ENCODE measurements at places on chromosomes 1 and 21.

GRCh38 chr1:59008599-59009347 is 224.9 kb upstream of the JUN start:
- DNase-seq = no peak

DNA sequence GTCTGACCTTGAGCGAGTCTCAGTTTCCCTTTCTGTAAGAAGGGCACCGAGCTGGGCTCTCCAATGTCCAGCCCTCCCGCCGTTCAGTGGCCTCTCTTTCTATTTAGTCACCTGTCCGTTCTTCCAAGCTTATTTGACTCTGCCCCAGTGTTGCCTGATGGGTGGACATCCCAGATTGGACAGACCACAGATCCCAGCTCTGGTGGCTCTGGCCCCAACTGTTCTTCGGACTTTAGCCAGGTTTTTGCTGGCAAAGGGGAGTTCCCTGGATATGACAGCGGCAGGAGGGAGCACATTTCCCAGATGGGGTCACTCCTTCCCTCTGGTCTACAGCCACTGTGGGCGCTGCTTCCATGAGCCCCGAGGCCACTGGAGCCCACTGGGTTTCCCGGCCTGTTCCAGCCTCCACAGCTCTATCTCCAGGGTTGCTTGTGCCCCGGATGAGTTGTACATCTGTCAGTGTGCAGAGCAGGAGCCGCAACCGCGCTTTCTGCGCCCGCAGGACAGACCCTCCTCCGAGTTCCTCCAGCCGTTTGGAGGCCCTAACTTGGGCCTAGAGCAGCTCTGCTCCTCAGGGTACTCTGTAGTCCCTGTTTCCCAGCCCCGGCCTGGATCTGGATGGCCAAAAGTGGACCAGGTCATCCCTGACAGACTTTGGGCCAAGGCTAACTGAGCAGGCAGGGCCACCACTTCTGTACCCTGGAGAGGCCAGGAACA is 3.8 kb downstream of the DMBX1 start:
- no peak for DNase-seq

DNA sequence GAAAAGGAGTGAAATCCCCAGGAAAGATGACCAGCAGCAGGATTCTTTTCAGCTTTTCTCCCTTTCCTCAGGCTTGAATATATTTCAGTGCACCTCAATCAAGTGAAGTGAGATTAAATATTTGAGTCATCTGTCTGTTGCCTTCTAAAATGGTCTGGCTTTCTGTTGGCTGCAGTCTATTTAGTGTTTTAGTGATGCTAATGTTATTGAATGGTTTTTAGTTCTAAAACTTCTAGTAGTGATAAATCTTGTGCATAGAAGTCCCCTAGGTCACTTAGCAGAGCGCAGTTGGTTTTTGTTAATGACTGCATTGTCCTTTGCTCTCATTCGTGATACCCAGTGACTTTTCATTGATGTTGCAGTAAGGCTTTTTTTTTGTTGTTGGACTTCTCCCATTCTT is 53.5 kb downstream of the ITSN1 start:
- DNase-seq = no peak

GRCh38 chr1:43197343-43198127 is 25.4 kb downstream of the CFAP57 start:
- DNase-seq = no peak

GRCh38 chr1:61638296-61638695 is 86.6 kb downstream of the TM2D1 start:
- DNase-seq = no peak

DNA sequence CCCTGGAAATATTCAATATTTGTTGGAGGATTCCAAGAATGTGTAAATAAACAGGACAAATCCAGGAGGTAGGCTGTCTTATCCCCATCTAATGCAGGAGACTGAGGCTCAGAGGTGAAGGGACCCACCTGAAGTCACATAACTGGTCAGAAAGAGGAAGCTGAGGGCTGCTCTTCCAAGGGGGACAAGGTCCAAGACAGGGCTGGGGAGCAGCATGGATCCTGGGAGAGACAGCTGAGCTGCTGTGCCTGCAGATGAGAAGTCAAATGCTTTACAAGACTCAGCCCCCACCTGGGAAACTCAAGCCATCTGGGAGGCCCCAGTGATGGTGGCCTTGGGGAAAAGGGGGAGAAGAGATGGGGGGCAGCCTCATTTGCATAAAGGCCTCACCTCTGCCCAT is 224.4 kb downstream of the PTPRU start:
- DNase-seq = no peak

DNA sequence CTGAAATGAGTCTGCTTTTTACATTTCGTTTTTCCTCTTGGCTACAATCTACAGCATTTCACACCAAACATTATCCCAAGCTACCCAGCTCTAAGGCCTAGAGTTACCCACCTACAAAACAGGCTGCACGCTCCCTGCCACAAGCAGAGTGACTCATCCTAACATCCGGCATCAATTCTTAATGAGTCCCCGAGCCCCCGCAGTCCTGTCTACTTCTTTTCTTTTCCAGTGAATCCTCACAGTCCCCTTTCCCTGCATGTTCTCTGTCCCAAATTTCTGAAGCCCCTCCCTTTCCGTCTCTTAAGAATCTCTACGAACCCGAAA is 650 bp downstream of the PCNX2 start:
- peak; percentile 78 for DNase-seq

GRCh38 chr1:85146972-85147359 is 53.9 kb downstream of the SYDE2 start:
- no peak for DNase-seq

DNA sequence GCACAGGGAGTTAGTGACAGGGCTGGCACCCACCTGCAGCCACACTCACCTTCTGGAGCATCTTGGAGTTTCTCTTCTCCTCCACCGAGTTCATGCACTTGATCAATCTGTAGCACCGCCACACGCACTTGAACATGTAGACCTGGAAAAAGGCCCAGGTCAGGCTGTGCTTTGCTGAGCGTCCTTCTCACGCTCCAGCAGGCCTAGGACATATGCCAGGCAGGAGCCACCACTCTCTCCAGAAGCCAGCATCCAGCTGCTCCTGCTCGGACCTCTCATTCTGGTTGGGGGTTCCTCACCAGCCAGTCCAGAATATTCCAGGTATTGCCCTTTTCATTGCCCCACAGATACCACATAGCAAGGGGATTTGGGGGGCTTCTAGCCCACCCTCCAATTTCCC is 11.7 kb upstream of the MATN1 start:
- no peak for DNase-seq

GRCh38 chr1:1120866-1121591 is 5.1 kb upstream of the C1orf159 start:
- no peak for DNase-seq

- DNase-seq = peak; percentile 83
These were observed 205.4 kb downstream of the NFIA start for GRCh38 chr1:61287734-61288133.

GRCh38 chr1:203187304-203187685 is 791 bp upstream of the CHI3L1 start:
- no peak for DNase-seq

DNA sequence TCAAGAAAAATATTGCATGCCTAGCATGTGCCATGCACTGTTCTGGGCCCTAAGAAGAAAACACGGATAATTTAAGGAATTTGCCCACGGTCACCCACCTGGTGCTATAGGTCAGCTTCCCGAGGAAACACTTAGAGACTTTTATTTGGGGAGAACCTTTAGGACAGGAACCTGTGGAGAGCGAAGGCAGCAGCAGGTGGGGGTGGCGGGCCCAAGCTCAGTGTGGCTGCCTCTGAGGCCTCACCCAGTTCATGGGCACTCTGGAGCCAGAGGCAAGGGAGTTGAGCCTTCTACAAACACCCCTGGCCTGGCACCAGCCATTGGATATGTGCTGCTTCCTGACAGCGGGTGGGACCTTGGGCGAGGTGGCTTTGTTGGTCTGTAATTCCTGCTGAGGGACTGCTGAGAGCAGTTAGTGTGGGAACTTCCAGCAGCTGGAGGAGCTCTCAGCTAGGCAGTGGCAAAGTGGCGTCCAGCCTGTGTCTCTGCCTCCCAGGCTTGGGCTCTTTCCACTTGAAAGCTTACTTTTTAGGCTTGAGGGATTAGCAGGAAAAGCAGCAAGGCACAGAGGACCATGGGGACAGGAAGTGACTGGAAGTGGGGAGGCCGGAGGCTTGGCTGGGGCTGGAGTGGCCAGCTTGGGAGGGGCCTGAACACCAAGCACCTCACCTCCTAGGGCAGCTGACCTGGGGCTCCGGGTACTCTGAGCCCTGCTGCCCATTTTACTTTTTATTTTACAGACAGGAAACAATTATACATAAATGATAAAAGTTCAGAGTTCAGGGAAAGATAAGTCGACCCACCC is 19.1 kb downstream of the MRPL37 start:
- no peak for DNase-seq

DNA sequence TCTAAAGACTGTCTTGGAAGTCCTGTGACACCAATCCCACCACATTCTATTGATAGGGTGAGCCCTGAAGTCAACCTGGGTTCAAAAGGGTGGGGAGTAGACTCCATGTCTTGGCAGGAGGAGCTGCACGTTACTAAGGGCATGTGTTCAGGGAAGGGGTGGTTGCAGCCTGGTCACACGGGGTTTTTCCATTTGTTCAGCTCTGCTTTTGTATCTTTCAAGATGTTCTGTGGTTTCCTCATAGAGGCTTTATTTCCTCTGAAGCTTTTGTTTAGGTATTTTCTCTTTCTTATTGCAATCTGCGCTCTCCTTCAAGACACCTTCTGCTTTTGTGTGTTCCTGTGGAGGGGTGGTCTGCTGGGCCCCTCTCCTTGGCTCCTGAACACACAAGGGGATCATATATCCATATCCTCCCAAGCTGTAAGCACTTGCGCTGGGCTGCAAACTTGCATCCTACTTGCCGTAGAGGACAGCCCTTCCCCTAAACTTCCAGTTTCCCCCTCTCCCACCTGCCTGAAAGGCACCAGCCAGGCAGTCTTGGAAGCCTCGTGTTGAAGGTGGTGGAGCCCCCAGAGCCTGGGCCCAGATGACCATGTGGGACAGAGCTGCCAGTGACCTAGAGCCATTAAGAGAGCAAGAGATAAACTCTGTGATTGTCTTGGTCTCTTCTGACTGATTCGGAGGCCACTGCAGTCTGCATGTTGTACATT is 62.5 kb upstream of the TRAPPC10 start:
- no peak for DNase-seq

DNA sequence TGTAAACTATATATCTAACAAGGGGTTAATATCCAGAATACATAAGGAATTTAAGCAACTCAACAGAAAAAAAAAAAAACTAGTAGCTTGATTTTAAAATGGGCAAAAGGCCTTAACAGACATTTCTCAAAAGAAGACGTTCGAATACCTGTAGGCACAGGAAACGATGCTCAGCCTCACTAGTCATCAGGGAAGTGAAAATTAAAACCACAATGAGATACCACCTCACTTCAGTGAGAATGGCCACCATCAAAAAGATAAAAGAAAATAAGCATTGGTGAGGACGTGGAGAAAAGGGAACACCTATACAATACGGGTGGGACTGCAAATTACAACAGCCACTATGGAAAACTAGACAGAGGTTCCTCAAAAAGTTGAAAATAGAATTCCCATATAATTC is 37.3 kb downstream of the NPHP4 start:
- no peak for DNase-seq

- no peak for DNase-seq
These were observed 114.3 kb upstream of the GFI1 start for GRCh38 chr1:92601044-92601443.

- DNase-seq = peak; percentile 99
These were observed 112.9 kb downstream of the ZBTB18 start for GRCh38 chr1:244163861-244164510.

GRCh38 chr1:44544960-44545359 is 129.3 kb downstream of the TMEM53 start:
- DNase-seq = no peak

DNA sequence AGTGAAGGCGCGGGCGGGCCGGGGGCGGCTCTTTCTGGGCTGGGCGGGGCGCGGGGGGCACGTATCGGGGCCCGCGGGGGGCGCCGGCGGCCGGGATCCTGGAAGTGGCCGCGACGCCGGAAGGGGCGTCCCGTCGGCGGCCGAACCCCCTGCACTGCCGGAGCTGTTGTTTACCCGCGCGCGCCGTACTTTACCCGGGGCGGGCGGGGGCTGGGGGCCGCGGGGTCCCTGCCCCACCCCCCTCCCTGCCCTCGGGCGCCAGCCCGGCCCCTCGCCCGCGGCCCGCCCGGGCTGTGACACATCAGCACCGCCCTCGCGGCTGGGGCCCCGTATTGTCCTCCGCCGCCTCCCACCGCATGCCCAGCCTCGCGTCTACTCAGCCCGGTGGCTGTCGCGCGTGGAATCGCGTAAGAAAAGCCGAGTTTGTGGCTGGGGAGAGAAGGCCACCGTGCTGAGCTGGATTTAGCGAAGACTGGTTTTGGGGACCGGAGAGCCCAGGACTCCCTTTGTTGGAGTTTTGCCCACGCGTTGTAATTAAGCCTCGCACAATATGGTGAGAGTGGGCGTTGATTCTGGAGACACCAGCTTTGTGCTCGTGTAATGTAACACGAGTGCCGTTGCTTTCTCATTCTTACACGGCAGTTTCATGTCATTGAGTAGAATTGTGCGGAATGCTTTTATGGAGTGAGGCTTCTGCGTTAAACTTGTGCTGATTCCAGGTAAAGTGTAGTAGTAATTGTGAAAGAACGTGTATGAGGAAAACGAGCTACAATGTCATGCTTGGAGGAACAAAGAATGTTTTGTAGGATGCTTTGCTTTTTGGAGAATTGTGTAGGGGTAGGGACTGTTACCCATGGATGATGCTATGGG is 559 bp downstream of the BACH1 start:
- peak; percentile 63 for DNase-seq

DNA sequence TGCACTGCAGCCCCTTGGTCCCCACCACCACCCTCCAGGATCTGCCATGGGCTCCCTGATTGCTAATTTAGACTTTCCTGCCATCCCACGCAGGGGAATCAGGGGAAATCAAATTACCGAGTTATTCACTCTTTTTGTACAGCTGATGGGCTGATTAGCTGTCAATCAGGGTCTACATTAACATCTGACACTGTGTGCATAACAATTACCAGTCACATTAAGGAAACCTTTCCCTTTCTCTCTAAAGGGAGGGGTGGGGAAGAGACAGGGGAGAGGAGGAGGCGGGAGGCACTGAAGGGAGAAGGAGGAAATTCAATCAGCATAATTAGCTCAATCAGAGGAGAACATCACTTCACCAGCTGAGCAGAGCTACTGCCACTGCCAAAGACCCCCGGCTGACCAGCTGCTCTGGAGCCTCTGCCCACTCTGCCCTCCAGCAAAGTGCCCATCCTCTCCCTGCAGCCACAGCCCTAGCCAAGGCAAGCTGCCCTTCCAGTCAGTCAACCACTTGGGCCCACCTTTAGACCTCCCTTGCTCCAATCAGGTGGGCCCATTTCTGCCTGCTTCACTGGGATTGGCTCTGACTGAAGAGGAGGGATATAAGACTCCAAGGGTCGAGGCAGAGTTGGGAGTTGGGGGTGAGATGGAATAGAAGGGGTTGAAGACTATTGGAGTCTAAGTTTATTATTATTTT is 199.3 kb upstream of the ZC3H12A start:
- no peak for DNase-seq

GRCh38 chr1:165605246-165605645 is 25.8 kb upstream of the MGST3 start:
- DNase-seq = no peak

GRCh38 chr1:34125721-34126380 is 39.2 kb downstream of the CSMD2 start:
- DNase-seq = no peak

GRCh38 chr1:43708002-43708410 is 670 bp downstream of the ST3GAL3 start:
- DNase-seq = no peak

- DNase-seq = no peak
These were observed 28.6 kb upstream of the ZNF697 start for GRCh38 chr1:119676571-119677206.
